Stimulated activated CD8-positive, alpha-beta memory T cell treated with anti-CD3 and anti-CD28 coated beads, Interleukin-7, amount 100 ng/mL, for 1 hour (primary cell): ENCODE measurements at places on chromosomes 4 and X.

DNA sequence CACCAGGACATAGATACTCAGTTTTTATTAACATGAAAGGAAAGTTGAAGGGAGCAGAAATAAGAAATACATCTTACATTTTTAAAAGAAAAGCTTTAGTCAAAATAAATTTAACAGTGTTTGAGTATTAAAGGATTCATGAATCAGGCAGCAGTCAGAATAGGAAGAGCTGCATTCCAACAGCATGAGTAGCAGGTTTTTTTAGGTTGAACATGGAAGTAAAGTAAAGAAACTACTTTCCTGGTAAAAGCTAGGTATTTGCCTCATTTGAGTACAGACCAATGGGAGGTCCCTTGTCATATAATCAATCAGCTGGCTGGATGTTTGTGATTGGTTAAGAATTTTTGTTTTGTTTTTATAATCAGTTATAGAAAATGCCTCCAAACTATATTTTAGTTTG is 645.9 kb upstream of the INTU start:
- no peak for DNase-seq

DNA sequence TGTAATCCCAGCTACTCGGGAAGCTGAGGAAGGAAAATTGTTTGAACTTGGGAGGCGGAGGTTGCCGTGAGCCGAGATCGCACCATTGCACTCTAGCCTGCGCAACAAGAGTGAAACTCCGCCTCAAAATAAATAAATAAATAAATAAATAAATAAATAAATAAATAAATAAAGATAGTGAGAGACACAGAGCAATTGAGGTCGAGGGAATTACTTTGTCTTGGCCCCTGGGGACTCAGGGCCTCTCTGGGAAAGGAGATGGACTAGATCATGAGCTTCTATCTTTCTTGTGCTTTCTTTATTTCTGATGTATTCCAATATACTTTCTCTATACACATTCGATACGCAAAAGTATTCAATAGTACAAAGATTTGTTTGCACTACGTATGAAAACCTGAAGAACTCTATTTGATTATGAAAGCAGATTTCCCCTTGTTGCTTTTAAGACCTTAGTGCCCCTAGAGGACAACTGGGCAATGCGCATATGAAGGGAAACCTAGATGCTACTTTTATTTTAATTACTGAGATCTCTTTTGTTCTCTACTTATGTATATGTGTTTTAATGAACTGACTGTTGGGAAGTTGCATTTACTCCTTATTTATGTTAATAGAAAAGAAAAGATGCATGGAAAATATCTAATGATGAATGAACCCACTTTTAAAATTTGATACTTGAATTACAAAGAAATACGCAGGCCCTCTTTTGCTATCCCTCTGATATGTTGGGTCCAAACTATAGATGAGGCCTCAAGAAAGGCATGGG is 12.8 kb upstream of the ELOVL6 start:
- no peak for DNase-seq

GRCh38 chrX:12894074-12895030 is 12.1 kb upstream of the TLR8 start:
- peak; percentile 1 for DNase-seq

- no peak for DNase-seq
Measured at GRCh38 chrX:85501349-85501748, 121.9 kb upstream of the POF1B start.

DNA sequence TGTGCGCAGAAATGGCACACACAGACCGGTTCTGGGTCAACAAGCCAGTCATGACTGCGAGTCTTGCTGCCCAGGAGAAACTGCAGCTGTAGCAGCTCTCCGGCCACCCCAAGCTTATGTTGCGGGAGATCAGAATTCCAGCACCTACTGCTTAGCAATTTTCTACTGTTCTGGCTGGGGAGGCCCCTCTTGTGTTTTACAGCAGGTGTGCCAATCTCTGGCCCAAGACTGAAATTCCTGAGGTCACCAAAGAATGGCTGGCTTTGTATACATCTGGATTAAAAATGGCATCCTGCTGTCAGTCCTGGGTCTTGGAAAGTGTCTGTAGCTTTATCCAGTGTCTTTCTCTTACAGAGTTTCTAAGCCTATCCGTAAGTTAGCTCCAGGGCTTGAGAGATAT is 68.9 kb upstream of the TRAM1L1 start:
- DNase-seq, result no peak

GRCh38 chr4:33543941-33544450 is 2700.3 kb downstream of the ARAP2 start:
- DNase-seq, result no peak

- DNase-seq, result no peak
Measured at GRCh38 chrX:130738638-130739195, 164.3 kb downstream of the ENOX2 start.

GRCh38 chr4:1080432-1080831 is 32.9 kb downstream of the RNF212 start:
- DNase-seq, result no peak

- no peak for DNase-seq
Measured at GRCh38 chrX:22193851-22194659, 78.7 kb upstream of the CBLL2 start.

GRCh38 chrX:37871626-37872302 is 24.4 kb upstream of the DYNLT3 start:
- no peak for DNase-seq

DNA sequence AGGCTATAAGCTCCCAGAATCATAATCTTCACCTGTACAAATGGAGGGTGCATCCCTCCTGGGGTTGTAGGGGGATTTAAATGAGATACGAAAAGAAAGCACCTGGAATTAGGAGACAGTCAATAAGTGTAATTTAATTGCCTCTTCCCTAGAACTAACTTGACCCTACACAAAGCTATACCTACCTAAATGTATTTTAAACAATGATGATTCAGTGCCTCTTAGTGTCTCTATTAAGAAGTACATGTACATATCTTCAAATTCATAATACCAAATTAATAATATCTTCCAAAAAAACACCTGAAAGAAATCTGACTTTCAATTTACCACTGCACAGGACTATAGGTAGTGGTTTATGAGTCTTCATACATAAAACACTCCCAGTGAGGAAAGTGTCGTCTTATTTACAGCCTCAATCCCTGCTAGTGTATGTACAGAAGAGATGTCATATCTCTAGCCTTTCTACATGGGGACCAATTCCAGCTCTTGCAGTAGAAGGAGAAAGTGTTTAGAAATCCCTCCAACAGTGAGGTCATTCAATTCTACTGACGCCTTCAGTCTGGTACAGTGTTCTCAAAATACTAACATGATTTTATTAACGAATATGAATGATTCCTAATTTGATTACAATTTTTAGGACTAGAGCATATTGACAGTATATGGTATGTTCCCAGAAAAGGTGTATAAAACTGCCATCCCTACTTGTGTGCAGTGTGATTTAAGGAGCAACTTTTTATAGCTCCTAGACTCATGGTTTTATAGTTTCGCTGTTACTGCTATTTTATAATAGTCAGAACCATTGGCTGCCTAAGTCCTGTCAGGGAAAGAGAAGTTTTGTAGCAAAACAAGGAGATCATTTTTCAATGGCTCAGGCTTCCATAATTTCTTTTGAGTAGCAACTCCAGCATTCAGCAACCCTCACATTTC is 282.7 kb downstream of the UNC5C start:
- no peak for DNase-seq

- DNase-seq, result no peak
Measured at GRCh38 chr4:137363496-137363895, 168.8 kb downstream of the PCDH18 start.

GRCh38 chr4:75800972-75801371 is 76.6 kb downstream of the USO1 start:
- DNase-seq, result no peak

GRCh38 chrX:24934279-24934678 is 81.5 kb downstream of the ARX start:
- no peak for DNase-seq

GRCh38 chrX:9825129-9825790 is 39.0 kb downstream of the SHROOM2 start:
- no peak for DNase-seq

GRCh38 chr4:80043541-80043940 is 29.5 kb downstream of the ANTXR2 start:
- DNase-seq, result no peak

GRCh38 chrX:12975991-12976558 is 1.2 kb downstream of the TMSB4X start:
- no peak for DNase-seq

GRCh38 chrX:118221270-118221669 is 104.7 kb upstream of the KLHL13 start:
- no peak for DNase-seq

DNA sequence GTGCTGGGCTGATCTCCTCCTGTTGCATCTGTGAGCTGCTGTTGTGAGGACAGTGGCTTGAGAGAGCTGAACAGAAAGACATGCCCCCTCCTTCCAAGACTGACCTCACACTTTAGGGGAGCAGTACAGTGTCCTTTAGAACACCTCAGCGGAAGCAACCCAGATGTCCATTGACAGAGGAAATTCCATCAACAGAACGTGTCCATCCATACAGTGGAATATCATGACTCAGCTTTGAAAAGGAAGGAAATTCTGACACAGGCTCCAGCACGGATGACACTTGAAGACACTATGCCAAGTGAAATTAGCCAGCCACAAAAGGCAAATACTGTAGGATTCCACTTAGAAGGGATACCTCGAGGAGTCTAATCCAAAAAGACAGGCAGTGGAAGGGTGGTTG is 103.5 kb downstream of the GPR143 start:
- no peak for DNase-seq

GRCh38 chr4:48017108-48017571 is 568 bp downstream of the NIPAL1 start:
- no peak for DNase-seq

DNA sequence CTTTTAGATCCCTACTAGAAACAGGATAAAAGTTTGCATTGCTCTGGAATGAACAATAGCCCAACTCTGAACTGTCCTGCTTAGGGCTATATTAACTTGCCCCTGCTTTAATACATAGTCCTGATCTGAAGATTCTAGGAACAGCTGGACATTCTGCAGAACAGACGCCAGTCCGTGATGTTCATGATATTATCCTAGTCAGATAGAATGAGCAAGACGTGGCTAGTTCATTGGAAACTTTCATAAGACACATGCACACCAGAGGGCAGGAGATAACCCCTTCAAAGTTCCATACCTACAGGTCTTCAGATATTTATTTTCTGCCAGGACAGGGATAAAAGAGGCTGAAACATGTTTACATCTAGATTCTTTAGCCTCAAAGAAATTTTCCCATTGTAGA is 75.5 kb upstream of the CLNK start:
- DNase-seq, result no peak

DNA sequence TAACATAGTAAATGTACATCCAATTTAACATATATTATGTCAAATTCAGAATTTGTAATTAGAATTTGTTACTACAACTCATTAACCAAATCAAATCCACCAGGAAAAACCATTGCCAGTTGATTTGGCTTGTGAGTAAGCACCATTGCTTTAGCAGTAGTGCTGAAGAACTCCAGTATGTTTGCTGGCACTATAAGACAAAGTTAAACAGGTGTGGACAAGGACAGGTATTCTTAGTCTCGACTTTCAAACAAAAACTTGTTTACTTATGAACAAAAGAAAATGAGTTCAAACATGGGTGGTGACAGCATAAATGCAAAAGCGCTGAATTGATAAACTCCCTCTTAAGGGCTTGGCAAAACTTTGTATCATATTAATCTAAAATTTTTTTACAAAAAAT is 1.3 kb upstream of the ADH7 start:
- no peak for DNase-seq

- DNase-seq, result no peak
Measured at GRCh38 chr4:177228599-177228998, 81.1 kb upstream of the NEIL3 start.

- DNase-seq, result no peak
Measured at GRCh38 chrX:133563705-133564104, 148.4 kb upstream of the GPC4 start.

GRCh38 chrX:69155786-69156520 is 9.3 kb downstream of the PJA1 start:
- DNase-seq, result no peak

DNA sequence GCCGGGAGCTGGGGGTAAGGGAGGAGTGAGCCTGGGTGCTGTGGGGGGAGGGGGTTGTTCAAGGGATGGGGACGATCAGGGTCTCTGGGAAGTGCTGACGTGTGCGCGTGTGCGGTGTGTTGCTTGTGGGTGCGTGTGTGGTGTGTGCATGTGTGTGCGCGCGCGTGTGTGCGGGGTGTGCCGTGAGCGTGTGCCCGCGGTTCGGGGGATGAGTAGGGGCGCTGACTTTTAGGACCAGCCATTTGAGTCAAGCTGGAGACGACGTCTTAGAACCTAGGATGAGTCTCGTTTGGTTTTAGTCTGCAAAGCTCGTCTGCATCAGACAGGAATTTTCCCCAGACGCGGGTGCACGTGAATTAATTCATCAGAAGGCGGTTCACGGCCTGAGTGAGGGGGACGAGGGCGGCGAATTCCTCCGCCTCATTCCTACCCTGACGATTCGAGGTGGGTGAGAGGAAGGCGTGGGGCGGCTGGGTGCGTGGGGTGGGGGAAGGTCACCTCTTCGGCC is 950 bp upstream of the TMEM271 start:
- no peak for DNase-seq
